ENCODE measurements at places on chromosomes 2 and 18. TPM values are rescaled to one million over a fixed set of nuclear protein-coding genes. Genes with fewer than 3 reads are reported as not detected.

Gene SPEG
- total RNA-seq = 78.0 TPM

- no peak for DNase-seq
Observed at GRCh38 chr2:134167015-134167414, 86.9 kb upstream of the MGAT5 start.

DNA sequence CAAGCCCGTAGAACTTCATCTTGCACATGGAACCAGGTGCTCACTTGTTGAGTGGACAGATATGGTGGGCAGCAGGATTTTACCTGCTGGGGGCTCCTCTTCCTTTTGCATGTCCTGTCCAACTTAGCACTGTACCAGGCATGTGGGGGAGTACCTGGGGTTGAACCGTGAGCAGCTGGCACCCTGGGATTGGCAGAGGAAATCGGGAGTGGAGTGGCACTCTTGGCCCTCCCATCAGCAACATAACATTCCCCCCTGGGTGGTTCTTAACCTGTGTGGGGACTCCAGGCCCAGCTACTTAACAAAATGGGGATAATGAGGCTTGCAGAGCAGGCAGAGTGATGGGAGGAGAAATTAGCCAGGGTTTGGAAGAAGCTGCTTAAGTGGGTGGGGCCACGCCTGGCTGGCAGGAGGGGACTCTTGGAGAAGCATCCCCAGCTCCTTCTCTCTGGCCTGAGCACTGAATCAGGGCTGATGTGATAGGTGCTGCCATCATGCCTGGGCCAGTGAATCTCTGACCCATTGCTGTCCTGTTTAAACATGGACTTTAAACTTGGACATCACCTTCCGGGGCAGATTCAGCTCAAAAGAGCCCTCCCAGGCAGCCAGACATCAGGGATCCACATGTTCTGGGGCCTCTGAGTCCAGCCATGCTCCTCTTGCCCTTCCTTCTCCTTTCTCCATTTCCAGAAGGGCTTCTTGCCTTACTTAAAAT, 15.5 kb downstream of the FOSL2 start:
- DNase-seq = no peak

- DNase-seq = peak; percentile 13
Observed at GRCh38 chr2:208033701-208034502, 8.6 kb upstream of the PLEKHM3 start.

Gene POTEI
- total RNA-seq = not detected

GRCh38 chr18:8609659-8610458, 622 bp downstream of the RAB12 start:
- no peak for DNase-seq

- no peak for DNase-seq
Observed at GRCh38 chr2:48424356-48424755, 105.6 kb upstream of the STON1 start.

- peak; percentile 19 for DNase-seq
Observed at GRCh38 chr2:191688934-191689695, 11.2 kb downstream of the NABP1 start.

GRCh38 chr2:30981096-30981495, 157.1 kb downstream of the GALNT14 start:
- DNase-seq = no peak

- DNase-seq = no peak
Observed at GRCh38 chr2:169714699-169715098, 18.9 kb upstream of the KLHL23 start.

DNA sequence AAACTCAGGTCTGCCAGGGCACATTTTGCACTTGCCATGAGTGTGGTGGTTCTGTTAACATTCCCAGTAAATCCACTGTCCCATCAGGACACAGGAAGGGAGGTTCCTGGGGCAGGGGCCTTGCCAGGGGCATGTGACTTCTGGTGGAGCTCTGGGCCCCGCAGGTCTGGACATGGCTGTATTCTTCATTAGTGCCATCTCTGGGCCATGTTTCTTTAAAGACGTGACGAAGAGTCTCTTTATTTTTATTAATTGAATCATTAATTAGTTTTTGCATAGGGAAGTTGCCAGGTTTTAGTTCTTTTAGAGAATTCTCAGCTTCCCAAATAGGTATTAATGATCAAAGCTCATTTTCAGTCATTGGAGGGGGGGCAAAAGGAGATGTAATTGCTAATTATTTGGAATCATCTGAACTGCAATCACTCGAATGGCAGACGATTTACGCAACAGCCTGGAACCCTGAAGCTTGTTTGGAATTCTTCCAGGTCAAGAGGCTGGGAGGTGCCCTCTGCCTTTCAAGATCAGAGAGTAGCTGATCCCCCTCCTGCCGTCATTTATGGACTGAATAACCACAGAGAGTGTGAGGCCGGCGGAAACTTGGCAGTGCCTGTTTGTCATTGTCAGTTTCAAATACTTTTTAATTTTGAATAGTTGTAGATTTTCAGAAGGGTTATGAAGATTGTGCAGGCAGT, 106.2 kb downstream of the RTP5 start:
- DNase-seq = no peak

Gene CNRIP1
- 7.6 TPM for total RNA-seq

DNA sequence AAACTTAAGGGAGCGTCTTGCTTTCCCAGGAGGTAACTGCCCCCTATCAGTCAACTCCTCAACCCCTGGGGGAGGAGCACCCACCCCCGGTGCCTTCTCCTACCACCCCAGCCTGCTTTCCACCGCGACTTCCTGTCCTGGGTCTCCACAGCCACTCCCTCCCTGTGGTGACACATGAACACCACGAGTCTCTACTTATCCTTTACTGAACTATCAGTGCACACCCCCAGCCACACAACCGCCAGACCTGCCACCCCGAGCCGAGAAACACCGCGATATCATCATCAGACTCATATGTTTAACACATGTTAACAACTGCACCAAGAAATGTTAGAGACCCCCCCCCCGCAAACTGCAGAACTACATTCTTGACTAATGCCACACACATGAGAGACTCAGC, 43.3 kb downstream of the LONRF2 start:
- no peak for DNase-seq

Gene KCNJ3
- 0.05 TPM for total RNA-seq

- DNase-seq = no peak
Observed at GRCh38 chr2:37867166-37867565, 57.9 kb upstream of the RMDN2 start.

GRCh38 chr2:497770-498492, 179.3 kb downstream of the TMEM18 start:
- no peak for DNase-seq

GRCh38 chr2:120344214-120344975, 1.5 kb upstream of the INHBB start:
- peak; percentile 51 for DNase-seq

Gene SLC8A1
- 8.3 TPM for total RNA-seq

Gene AFF3
- not detected for total RNA-seq

- DNase-seq = peak; percentile 64
Observed at GRCh38 chr2:172096626-172097547, 5.8 kb downstream of the DLX2 start.

DNA sequence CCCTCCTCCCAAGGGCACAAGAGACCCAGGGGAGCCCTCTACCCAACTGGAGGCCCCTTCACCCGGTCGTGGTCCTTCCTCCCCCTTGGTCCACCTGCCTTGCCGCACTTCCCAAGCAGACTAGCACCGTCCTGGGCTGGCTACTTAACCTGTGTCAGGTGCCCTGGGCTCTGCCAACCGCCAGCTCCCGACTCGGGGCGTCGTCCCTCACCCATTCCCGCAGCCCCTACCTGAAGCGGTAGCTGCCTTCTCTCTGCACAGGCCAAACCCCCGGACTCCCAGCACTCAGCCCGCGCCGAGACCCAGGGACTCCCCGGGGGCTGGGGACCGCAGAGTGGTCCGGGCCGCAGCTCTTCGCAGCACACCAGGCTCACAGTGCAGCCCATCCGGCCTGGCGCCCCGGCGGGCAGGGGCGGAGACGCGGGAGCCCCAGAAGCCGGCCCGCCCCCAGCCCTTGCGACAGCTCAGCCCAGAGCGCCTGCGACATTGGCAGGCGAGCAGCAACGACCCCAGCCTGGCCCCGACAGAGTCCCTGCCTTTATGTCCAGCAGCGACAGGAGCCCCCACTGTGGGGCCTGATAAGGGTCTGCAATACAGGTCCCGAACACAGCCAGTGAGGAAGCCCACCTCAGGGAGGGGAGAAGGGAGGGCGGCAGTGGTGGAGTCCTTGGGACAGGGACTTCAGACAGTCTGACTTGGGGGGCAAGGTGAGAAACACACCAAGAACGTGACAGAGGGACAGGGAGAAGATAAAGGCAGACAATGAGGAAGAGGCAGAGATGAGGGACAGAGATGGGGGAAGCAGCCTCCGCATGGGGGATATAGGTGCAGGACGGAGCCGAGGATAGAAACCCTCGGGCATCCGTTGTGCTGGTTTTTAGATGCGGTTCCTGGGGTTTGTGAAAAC, 31.0 kb upstream of the TNS1 start:
- no peak for DNase-seq

DNA sequence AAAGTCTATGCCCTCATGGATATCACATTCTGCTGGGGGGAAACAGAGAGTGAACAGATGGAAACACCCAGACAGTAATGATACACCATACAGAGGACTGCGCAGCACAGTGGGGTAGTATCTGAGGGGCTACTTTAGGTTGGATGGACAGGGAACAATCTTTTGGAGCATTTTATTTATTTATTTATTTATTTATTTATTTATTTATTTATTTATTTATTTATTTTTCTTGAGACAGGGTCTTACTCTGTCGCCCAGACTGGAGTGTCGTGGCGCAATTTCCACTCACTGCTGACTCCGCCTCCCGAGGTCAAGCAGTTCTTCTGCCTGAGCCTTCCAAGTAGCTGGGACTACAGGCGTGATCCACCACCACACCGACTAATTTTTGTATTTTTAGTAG, 89.2 kb downstream of the TGOLN2 start:
- DNase-seq = no peak

Gene LOXHD1
- not detected for total RNA-seq

DNA sequence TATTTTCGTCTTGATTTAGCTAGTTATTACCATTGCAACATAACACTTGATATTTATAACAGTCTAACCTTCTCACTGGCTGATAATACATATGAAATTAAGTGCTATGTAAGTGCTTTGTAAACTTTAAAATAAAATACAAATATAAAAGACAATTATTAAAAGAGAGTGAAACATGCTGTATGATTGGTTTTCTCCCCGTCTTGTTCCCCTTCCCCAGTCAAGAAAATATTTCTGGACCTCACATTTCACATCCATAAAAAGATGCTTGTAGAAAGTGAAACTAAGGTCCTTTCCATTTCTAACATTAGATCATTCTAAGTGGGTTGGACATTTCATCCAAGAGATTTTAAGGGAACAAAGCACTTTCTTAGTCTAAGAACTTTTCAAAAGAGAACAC, 310.2 kb upstream of the LRATD1 start:
- no peak for DNase-seq

Gene ASB18
- 0.24 TPM for total RNA-seq

DNA sequence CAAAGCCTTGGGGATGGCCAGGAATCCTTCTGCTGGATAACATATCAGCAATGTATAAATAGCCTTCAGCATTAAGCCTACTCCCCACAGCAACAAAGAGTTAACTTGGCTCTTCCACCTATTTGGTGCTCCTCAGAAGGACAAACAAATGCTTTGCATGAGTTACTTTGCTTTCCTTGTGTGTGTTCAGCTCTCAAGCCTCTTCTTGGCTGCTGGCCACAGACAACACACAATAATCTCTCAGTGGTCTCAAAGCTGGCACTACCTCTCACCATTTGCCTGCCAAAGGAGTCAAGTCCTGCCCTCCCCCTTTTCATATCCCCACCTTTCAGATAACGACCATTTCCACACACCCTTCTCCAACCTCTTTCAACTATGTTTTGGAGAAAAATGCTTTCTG, 17.5 kb downstream of the FTCDNL1 start:
- no peak for DNase-seq

DNA sequence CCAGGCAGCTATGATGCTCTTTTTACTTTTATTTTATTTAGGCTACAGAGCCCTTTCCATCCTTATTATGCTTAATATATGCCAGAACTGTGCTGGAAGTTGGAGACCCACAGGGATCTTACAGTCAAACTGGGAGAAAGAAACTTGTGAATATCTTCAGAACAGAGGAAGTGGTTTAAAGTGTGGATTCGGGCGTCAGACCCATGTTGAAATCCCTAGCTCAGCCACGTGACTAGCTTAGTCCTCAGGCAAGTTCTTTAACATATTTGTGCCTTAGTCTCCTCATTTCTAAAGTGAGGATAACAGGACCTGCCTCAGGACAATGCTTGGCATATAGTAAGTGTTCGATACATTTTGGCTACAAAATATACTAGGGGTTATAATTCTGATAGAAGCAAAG, 59.1 kb downstream of the MAP3K20 start:
- DNase-seq = no peak

Gene CKAP2L
- 0.05 TPM for total RNA-seq

- DNase-seq = no peak
Observed at GRCh38 chr2:206075113-206075512, 10.9 kb downstream of the INO80D start.

- DNase-seq = no peak
Observed at GRCh38 chr18:45335282-45336043, 279.8 kb upstream of the SLC14A2 start.

- DNase-seq = no peak
Observed at GRCh38 chr2:100039291-100039980, 103.0 kb downstream of the AFF3 start.

Gene REG3A
- not detected for total RNA-seq

Gene SERPINB3
- not detected for total RNA-seq

DNA sequence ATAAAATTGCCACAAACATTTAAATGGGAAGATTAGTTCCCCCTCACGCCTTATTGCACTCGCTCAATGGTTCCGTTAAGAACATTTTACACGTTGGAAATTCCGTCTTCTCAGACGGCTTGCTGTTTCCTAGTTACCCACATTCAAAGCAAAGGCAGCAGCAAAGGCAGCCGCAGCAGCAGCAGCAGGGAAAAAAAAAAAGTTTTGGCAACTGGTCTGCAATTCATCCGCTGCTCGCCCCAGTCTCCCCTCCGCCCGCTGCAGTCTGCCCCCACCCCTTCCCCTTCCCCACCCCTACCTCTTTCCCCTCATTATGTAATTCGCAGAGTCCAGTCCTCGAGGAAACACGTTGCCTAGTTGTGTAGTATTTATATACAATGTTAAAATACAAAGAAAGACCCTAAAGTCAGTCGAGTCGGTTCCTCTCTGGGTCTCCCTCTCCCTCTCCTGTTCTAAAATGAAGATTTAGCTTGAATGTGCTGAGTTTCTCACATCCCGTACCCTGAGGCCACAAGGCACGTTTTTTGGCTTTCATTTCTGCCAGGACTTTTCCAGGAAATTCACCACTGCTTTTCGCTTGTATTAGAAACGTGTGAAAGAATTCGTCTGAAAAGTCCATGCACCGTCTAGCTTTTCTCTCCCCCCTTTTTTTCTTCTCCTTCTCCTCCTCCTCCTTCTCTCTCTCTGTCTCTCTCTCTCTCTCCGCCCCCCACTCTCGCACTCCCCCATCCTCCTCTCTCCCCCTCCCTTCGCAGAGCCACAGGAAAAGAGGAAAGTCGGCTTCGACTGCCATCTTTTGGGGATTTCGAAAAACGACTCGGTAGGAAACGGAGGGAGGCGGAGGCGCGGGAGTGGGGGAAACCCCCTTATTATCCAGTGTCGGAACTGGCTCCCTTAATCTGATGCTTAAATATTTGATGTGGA, 140.0 kb downstream of the MEIS1 start:
- DNase-seq = peak; percentile 80

Gene SLC19A3
- total RNA-seq = not detected

- no peak for DNase-seq
Observed at GRCh38 chr2:97996679-97997078, 931 bp upstream of the TMEM131 start.

Gene DLX1
- total RNA-seq = 0.78 TPM

GRCh38 chr2:71291398-71291797, 40.2 kb upstream of the ZNF638 start:
- DNase-seq = no peak

Gene GAL3ST2
- total RNA-seq = 0.47 TPM

Gene PRSS56
- 2.5 TPM for total RNA-seq

Gene AQP12B
- not detected for total RNA-seq

- no peak for DNase-seq
Observed at GRCh38 chr2:188439986-188440385, 148.3 kb downstream of the GULP1 start.
